ENCODE measurements at places on chromosomes 4 and X. TPM values are rescaled to one million over a fixed set of nuclear protein-coding genes. Genes with fewer than 3 reads are reported as not detected.

Gene ERCC6L
- 0.08 TPM for total RNA-seq

Gene TGIF2LX
- total RNA-seq: not detected

GRCh38 chrX:48791063-48791820 is 4.9 kb downstream of the GATA1 start:
- DNase-seq: no peak

DNA sequence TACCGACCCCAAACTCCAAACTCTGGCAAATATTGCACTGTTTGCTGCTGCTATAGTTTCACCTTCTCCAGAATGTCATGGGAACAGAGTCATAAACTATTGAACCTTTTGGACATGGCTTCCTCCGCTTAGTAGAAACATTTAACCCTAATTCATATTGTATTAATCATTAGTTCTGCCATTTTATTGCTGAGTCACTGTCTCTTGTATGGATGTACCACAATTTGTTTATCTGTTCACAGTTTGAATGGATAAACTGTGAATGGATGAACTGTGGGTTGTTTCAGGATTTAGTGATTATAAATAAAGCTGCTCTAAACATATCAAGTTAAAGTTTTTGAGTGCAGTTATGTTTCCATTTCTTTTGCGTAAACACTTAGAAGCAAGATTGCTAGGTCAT is 10.1 kb downstream of the ANXA10 start:
- no peak for DNase-seq

- no peak for DNase-seq
These were observed 149.1 kb downstream of the MAGEB17 start for GRCh38 chrX:16316331-16316730.

- no peak for DNase-seq
These were observed 7.1 kb upstream of the NEIL3 start for GRCh38 chr4:177302371-177303100.
